Activated gamma-delta T cell (primary cell): ENCODE measurements at places on chromosomes 4 and X.

DNA sequence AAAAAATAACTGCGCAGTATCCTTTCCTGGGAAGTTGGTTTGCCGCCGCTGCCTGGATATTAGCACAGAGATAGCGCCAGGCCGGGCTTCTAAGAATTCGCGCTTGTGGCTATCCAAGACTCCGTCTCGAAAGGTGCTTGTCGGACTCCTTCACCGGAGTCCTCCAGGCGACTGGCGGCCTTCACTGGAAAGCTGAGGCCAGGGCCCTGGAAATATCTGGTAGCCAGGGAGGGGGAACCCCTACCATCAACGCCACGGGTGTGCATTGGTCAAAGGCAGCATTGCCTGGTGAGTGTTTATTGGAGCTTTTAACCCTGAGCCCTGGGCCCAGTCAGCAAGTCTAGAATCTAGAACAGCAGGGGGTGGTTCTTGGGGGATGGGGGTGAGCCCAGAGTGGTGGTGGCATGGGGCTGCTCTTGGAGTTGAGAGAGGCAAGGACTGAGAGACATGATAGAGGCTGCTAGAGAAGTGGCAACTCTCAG lies 577 bp upstream of the PIM2 start:
- no peak for DNase-seq

DNA sequence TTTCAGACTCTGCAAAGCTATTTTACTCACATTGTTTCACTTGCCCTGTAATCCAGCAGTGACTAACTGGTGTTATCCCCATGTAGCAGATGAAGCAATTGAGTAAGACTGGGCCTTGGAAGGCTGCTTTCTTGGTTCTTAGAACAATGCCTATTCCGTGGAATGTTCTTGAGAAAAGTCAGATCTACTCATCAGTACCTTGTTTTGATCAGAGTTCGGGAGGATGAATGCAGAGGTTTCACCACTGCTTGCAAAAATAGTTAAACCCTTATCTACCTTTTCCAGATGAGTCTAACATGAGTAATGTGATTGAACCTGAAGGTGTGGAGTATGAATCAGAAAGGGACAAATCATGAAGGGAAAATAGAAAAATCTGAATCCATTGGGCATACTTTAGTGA lies 1.8 kb downstream of the MAOB start:
- DNase-seq = no peak

DNA sequence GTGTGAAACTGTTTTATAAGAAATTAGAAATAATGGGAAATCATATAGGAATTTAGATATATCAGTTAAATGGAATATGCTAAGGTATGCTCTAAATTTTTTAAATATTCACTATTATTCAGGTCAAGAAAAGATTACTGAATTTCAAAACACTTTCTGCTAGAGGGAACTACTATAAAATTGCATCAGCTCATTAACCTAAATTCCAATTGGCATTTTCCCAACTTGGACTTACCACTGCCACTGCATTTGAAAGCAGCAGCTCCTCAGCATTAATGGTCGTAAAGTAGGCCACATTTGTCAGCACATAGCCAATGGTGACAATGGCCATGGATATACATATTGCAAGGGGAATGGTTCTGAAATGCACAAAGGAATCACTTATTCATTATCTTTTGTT lies 57.3 kb downstream of the SLC7A11 start:
- DNase-seq = no peak

GRCh38 chr4:169485791-169486742 lies 126.3 kb downstream of the NEK1 start:
- no peak for DNase-seq

DNA sequence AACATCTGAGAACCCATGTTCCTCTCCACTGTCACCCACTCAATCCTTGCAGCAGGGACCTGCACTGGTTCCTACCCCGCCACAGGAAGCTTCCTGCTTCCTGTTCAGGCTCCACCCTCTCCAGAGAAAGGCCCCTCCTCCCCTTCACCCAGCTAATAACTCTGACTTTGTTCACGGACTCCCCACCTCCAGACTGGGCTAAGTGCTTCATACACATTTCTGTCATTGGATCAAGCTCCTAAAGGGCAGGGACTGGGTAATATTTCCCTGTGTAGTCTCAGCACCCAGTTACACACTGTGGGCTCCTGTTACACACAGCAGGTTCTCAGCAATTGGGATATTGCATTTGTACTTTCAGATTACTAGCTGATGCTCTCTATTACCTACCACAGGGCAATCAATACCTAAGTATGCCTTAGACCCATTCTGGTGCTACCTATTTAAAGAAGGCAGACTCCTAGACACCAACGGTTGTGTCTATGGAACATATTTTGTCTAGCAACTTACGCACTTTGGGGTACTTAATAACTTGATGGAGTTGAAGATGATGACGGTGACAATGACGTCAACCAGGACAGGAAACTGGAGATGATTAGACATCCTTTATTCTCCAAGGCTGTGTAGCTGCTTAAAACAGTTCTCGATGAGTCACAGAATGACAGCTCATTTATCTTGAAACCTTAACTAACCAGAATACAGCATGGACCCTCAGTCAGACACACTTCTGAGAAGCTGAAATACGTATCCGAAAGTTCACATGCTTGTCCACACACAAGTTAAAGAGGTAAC lies 58.1 kb downstream of the MAML3 start:
- DNase-seq = no peak

DNA sequence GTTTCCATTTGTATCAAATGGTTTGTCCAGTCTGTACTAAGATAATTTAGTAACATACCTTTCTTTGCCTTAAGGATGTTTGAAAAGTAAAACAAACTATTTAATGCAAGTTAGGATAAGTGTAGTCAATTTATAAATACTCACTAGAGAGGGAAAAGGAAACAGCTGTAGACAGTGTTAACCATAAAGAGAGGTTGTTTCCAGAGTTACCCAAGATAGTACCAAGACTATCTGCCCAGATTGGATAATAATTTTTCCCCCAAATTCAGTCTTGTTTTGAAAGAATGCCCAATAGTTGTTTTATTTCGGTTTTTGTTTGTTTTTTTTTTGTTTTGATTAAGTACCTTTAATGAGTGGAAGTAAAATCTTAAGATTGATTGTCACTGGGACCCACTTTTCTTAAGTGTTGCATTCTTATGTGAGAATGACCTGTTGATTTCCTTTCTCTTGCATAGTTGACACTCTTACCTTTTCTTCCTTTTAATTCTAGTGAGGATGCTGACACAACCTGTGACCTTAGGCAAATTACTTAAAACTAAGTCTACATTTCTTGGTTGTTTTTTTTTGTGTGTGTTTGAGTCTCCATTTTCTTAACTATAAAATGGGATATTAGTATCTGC lies 12.8 kb downstream of the AFF1 start:
- no peak for DNase-seq

DNA sequence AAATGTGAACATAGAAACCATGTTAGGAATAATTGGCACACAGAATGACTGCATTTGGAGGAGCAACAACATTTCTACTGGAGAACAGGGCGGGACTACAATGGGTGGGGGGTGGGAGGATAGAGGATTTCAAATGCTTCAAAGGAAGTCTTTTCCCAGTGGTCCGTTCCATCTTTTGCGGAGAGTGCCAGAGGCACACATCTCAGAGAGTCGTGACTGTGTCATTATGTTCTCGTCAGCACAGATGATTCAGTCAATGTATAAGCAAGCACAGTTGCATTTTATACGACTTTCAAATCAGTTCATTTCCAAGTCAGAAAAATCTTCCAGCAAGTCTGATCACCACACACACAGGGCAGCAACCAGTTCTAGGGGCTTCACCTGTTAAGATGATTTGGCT lies 22.7 kb upstream of the GPR50 start:
- DNase-seq = no peak

GRCh38 chr4:22500128-22500611 lies 15.7 kb downstream of the ADGRA3 start:
- no peak for DNase-seq

- DNase-seq = no peak
Measured at GRCh38 chr4:79325864-79326328, at the start of gene NAA11. Gene NAA11 (minus strand): TSS chr4:79326061. CDS start chr4:79325877, 184 bp downstream.

GRCh38 chrX:131405497-131405896 lies 116.4 kb upstream of the IGSF1 start:
- DNase-seq = no peak

GRCh38 chr4:170723171-170723570 lies 633.4 kb upstream of the AADAT start:
- no peak for DNase-seq

GRCh38 chr4:135244696-135245095 lies 1043.1 kb upstream of the PABPC4L start:
- DNase-seq = no peak

GRCh38 chr4:73142995-73143547 lies 73.6 kb upstream of the COX18 start:
- no peak for DNase-seq

DNA sequence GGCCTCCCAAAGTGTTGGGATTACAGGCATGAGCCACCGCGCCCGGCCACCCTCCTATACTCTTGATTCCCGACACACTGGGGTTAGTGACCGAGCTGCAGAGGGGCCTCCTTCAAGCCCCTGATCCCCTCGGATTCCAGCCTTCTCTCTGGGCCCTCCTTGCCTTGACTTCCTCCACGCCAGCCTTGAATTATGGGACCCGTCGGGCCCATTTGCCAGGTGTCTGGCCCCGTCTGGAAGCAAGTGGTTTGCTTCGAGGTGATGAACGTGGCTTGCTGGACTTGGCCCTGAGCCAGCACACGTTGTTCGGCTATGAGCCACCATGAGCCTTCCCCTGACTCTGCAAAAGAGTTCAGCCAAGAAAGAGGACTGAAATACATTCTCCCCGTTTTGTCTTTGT lies 37.4 kb upstream of the GRPEL1 start:
- DNase-seq = no peak

- no peak for DNase-seq
Measured at GRCh38 chr4:25487155-25487554, 110.1 kb downstream of the ANAPC4 start.

DNA sequence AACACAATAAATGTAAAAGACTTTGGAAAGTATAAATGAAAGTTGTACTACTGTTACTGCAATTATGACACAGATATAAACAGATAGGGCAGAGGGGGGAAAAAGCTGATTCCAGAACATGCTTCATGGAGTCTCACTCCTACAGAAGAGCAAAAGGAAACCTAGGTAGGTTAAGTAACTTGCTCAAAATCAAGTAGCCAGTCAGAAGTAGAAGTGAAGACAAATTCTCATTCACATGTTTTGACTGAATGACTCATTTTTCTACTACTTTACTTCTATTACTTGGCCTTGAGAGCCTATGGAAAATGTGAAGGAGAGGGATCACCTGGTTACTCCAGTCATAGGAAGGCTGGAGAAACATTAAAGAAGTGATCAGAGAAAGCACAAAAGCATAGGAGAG lies 23.6 kb upstream of the RASGEF1B start:
- no peak for DNase-seq

DNA sequence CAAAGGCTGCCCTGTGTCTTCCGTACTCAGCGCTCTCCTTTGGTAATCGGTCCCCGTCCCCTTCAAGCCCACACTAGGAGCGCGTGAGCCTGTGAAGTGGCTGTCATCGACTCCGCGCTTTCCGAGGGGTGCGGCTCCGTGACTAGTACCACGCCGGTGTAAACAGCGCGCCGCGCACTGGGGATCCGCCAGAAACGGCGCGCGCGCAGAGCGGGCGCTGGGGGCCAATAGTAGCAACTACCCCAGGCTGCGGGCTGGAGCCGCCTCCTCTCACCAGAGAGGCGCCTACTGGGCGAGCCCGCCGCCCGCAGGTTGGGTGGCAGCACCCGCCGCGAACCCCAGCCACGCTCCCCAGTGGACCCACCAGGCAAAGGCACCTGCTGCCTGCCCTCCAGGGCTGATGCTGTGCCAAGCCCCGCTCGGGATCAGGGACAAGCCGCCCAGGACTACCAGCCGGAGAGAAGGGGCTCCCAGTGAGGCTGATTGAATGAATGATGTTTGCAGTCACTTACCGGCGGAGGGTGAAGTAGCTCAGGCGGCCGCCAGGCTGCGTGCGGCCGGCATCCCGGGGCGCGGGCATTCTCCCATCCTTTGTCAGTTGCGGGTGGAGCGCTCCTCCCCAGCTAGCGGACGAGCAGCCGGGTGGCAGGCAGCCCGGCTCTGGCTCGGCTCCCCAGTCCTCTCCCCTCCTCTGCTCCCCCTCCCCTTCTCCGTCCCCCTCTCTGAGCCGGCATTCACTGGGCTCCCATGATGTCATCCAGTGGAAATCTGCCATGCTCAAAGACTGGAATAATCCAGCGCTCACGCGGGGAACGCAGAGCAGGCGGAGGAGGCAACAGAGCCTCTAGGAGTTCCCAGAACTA lies 370.3 kb upstream of the SMIM31 start:
- DNase-seq = no peak

GRCh38 chr4:84562156-84562555 lies 20.8 kb upstream of the CDS1 start:
- no peak for DNase-seq

DNA sequence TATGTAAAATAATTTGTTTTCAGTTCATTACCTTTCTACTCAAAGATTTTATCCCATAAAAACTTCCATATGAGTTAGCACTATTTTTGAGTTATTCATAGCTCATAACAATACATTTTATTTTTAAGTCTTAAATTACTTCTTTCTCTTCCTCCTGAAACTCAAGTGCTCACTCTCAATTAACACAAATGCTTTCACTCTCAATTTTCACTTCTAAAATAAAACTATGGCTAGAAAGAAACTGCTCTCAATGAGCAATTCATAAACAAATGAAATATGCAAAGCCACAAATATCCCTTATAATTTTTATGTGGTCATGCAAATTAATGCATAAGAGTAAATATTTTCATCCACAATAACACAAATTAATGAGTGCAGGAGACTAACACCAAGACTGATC lies 38.8 kb downstream of the MAML3 start:
- DNase-seq = no peak

GRCh38 chrX:110066488-110067225 lies 63.7 kb downstream of the TMEM164 start:
- no peak for DNase-seq

DNA sequence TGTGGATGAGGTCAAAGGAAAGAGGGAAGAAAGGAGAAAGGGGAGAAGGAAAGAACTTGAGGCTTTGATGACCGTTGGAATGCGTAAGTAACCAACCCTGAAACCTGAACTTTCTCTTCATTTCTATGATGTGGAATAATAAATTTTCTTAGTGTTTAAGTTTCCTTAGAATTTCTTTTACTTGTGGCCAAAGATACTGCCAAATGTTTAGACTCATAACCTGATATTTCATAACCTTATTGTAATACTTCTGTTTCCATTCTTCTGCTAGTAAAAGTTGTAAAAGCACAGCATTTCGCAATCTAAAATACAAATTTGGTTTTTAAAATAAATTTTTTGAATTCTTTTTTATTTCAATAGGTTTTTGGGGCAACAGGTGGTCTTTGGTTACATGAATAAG lies 258.5 kb upstream of the GIMD1 start:
- DNase-seq = no peak

DNA sequence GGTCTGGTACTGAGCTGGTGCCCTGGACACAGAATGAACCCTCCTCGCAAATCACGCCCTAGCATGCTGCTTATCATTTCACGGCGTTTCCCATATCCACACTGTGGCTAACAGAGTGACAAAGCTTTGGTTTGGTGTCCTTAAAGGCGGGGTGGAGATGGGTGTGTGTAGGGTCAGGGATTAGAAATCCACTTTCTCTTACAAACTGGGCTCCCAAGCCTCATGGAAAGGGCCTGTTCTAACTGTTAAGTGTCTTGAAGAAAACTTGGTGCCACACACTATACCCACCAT lies 735 bp upstream of the CHRDL1 start:
- DNase-seq = no peak

GRCh38 chr4:105527081-105527480 lies 25.3 kb upstream of the ARHGEF38 start:
- DNase-seq = no peak

- DNase-seq = no peak
Measured at GRCh38 chr4:162016991-162017390, 146.8 kb downstream of the FSTL5 start.

GRCh38 chr4:38780833-38781484 lies 1.8 kb downstream of the TLR10 start:
- no peak for DNase-seq
